Anterior cingulate cortex (tissue), 58 donors: ENCODE measurements at places on chromosomes 2 and 18.

- DNase-seq = no peak
These were observed 25.7 kb upstream of the PLA2R1 start for GRCh38 chr2:160087854-160088745.

- DNase-seq = no peak
These were observed 402.0 kb upstream of the MMADHC start for GRCh38 chr2:149989447-149990063.

DNA sequence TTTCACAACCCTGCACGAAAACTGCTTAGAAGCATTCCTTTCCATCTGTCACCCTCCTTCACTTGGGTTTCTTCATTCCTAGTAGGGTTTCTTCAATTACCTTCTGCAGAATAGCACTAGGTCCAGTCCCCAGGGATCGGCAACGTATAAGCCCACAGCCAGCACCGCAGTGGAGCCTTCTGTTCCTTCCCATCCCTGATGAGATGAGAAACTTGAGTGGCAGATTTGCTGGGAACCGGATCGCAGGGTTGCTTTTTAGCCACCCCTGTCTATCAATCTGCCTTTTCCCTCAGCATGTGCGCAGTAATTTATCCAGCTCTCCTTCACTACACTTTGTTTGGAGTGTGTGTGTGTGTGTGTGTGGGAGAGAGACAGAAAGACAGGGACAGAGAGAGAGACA lies 94.2 kb downstream of the CD8B2 start:
- no peak for DNase-seq

- no peak for DNase-seq
These were observed 2.5 kb upstream of the PLA2R1 start for GRCh38 chr2:160064916-160065315.

DNA sequence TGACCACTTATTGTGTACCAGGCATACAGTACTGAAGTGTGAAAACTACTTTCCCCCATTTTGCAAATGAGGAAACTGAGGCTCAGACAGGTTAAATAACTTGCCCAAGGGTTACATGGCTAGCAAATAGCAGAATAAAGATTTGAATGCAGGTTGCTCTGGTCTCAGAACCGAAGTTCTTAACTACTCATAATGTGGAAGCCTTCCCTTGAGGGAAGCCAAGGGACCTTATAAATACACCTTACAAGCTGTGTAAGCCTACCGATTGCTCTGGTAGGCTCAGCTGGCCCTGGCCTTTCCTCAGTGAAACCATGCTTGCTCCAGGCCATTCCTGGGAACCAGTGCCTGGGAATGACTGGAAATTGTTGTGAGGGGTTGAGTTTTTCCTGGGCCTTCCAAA lies 114.6 kb upstream of the CDCA7 start:
- no peak for DNase-seq

DNA sequence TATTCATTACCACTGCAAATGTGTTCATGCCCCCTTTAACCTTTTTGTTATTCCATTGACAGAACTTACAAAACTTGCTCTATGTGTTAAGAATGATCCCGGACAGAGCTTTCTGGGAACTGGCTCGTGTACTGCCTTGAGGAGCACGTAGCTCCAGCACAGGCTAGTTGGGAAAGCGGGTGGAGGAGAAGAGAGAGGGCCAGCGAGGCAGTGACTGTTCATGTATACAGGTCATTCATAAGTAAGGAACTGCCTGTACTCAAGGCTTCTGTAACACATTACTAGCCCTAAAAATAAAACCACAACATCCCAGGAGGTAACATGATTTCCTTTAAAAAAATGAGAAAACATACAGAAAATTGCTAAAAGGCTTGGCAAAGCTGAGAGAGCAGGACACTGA lies 109.0 kb downstream of the STK39 start:
- no peak for DNase-seq

DNA sequence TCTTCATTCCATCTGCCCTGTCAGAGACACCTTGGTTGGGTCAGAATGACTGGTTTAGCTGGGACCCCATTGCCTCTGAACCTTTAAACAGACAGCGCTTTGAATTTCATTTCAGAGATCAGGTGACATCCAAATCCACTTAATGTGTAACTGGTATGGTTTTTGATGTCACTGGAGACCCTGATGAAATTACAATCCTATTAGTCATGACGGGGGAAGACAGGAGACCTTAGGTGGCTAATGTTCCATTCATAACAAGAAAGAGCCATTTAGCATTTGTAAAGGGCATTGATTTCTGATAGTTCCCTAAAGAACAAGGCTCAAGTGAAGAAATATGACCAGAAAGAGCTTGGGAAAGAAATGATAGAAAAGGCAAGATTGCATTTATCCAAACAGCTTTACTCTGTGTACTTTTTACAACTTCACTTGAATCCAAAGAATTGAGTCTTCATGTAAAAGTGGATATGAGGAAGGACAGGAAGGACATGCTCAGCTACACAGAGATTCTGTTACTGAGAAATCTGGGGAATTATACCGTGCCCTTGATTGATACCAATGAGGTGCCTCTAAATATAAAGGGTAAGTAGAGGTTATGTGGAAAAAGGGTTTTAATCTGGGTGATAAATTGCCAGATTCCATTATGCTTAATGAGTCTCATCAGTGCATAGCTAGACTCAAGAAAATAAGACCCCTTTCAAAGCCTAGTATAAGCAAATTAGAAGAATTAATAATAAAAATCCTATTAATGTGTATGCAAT lies 198.2 kb downstream of the NCKAP5 start:
- DNase-seq = no peak

DNA sequence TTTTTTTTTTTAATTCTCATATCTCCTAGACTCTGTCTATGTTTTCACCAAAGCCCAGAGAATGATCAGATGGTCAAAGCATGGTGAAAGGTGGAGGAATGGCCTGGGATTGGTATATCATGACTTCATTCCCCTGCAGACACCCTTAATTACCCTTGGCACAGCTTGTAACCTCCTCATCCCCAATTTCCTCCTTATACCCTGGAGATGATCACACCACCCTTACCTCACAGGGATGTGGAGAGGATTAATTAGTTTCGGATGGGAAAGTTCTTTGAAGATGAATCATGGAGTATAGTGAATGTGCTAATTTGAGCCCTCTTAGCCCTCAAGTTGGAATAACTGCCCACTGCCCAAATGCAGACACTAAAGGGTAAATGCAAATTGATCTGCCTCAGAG lies 138.0 kb upstream of the LYPD6 start:
- no peak for DNase-seq

DNA sequence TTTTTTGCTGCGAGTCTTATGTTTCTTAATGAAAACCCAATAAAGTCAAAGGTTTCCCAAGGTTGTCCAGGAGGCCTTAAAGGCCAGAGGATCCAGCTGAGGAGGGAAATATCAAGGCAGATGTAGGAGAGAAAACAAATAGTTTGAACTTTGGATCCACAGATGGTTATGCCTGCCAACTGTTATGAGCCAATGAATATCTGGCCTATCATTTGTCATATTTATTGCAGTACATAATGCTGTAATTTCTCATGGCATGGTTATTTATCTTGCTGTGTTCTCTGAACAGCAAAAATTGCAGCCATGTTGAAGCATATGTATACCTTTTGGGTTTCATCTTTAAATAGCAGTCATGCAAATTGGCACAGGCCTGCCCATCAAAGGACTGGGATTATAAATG lies 38.2 kb upstream of the CAVIN2 start:
- DNase-seq = no peak

DNA sequence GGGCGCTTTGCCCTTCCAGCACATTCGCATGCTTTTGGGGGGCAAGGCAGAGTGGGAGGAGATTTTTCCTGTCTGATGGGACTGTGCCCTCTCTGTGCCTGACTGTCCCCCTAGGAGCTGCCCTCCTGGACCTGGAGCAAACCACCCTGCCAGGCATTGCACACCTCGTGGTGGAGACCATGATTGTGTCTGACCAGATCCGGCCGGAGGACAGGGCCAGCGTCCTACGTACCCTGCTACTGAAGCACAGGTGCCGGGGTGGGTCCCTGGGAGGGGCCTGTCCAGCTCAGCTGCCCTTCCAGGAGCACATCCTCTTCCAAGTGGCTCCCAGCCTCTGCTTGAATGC lies 5.3 kb downstream of the SLC4A3 start:
- no peak for DNase-seq
